ENCODE measurements at places on chromosomes 7 and 10. TPM values are rescaled to one million over a fixed set of nuclear protein-coding genes. Genes with fewer than 3 reads are reported as not detected.

- no peak for DNase-seq
- no peak overlapping the region for H3K27ac ChIP-seq
- no peaks in the 10 kb centered on the region for H3K36me3 ChIP-seq
- no peaks in the 10 kb centered on the region for H3K4me1 ChIP-seq
Measured at GRCh38 chr10:126893206-126893605, 12.0 kb upstream of the DOCK1 start.

DNA sequence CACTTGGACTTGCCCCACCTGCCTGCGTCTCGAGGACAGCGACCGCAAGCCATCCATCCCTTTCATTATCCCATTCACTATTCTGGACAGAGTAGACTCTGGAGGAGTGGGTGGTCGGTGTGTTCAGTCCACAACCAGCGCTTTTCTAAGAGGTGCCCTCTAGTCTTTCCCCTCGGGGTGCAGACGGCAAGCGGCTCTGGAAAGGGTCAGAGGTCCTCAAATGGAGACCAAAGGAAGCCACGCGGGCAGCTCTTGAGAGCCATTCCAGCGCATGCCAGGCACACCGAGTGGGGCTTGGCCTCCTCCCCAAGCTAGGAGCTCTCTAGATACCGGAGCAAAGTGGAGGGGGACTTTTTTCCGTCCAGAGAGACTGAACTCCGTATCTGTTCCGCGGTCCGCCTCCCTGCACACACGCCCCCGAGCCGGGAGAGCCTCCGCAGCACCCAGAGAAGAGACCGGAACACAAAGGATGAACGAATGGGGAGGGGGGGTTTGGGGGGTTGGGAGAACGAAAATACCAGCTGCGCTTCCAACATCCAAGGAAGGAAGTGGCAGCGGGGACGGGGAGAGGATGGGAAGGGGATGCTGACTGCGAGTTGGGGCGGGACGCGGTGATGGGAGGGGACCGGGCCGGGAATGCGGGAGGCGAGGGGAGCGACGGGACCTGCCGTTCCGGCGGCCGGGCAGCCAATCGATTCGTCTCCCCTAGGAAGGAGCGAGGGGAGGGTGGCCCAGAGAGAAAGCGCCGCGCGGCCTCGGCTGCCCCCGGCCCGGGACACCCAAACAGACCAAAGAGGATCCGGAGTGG, 515 bp downstream of the GSDME start:
- peak overlapping the region; percentile 87 for H3K4me3 ChIP-seq
- H3K27me3 ChIP-seq: peaks cover 49% of the 10 kb centered on the region
- H3K36me3 ChIP-seq: no peaks in the 10 kb centered on the region

Gene SHH
- total RNA-seq: 0.58 TPM

- no peak overlapping the region for H3K27ac ChIP-seq
- peak; percentile 10 for DNase-seq
- peaks cover 4% of the 10 kb centered on the region for H3K4me1 ChIP-seq
- H3K27me3 ChIP-seq: no peaks in the 10 kb centered on the region
- no peak overlapping the region for H3K4me3 ChIP-seq
Measured at GRCh38 chr10:11293332-11293731, 275.7 kb downstream of the CELF2 start.

- H3K4me3 ChIP-seq: no peak overlapping the region
- no peaks in the 10 kb centered on the region for H3K27me3 ChIP-seq
- peaks cover 20% of the 10 kb centered on the region for H3K36me3 ChIP-seq
- peak overlapping the region; percentile 17 for H3K27ac ChIP-seq
- no peak for DNase-seq
Measured at GRCh38 chr7:92360387-92360786, 86.9 kb upstream of the GATAD1 start.

GRCh38 chr7:23290993-23291392, 8.1 kb upstream of the MALSU1 start:
- H3K27ac ChIP-seq: no peak overlapping the region
- peaks cover 3% of the 10 kb centered on the region for H3K4me1 ChIP-seq
- no peaks in the 10 kb centered on the region for H3K27me3 ChIP-seq

DNA sequence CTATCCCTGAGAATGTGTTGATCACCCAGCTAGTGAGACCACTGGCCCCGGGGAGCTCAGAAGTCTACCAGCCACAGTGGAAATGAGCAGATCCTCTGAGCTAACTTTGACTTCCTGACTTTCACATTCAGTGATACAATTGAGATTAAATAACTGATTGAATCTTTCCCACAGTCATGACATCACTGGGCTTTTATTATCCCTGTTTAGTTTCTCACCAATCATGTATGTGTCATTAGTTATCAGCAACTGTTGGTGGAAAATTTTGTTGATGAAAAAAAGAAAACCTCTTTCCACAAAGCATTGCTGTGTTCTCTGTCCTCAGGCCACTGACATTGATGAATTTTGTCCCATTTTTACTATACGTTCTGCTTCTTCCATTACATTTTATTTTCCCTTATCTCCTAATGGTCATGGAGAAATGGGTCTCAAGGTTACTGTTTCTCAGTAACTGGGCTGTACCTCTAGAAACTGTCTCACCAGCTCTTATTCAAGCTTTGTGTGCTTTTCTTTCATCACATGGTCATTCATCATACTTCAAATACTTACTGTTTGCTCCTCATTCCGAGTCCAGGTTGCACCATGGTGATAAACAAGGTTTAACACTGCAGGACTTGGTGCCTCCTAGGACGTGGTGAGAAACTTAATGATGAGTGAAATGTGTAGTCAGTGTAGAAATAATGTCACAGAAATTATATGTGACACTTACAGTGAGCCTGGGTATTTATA, 304.7 kb downstream of the CDK14 start:
- H3K27ac ChIP-seq: no peak overlapping the region
- no peaks in the 10 kb centered on the region for H3K27me3 ChIP-seq
- DNase-seq: no peak
- H3K4me3 ChIP-seq: no peak overlapping the region
- H3K4me1 ChIP-seq: no peaks in the 10 kb centered on the region

DNA sequence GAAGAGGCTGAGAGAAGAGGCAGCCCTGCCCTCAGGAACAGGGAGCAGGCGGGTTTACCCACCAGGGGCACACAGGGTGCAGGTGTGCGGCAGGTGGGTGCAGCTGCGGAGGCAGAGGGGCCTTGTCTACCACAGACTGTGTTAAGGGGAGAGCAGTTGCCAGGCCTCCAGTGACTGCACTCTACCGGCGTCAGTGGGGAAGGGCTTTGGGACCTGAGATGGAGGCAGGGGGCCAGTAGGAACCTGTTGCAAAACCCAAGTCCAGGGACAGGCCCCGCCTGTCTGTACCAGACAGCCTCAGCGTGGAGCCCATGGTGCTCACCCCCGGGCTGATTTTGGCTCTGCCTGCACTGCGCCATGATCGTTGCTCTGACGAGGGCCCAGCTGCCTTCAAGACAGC, 507.6 kb upstream of the FOXK1 start:
- no peak overlapping the region for H3K27ac ChIP-seq
- peaks cover 2% of the 10 kb centered on the region for H3K4me1 ChIP-seq
- DNase-seq: no peak
- peaks cover 3% of the 10 kb centered on the region for H3K36me3 ChIP-seq

Gene CAV2
- total RNA-seq: 8.5 TPM
